Left lung (tissue), 14 donors: ENCODE measurements at places on chromosomes 12 and 14.

GRCh38 chr14:90962505-90963109 is 97.8 kb downstream of the RPS6KA5 start:
- DNase-seq, result no peak

DNA sequence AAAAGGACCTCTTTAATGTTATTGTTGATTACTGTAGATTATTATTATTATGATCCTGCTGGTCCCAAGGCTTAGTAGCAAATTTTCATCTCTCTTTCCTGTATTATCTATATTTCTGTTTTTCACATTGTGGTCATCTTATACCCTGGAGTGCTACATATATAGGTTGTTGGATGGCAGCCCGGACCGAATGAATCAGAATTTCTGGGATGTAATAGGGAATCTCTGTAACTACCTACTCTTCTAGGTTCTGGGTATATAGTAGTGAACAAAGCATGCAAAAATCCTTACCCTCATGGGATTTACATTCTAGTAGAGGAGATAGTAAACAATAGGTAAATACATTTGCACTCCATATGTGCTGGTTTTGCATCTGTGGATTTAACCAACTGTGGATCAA is 31.4 kb downstream of the NUBPL start:
- DNase-seq, result no peak

DNA sequence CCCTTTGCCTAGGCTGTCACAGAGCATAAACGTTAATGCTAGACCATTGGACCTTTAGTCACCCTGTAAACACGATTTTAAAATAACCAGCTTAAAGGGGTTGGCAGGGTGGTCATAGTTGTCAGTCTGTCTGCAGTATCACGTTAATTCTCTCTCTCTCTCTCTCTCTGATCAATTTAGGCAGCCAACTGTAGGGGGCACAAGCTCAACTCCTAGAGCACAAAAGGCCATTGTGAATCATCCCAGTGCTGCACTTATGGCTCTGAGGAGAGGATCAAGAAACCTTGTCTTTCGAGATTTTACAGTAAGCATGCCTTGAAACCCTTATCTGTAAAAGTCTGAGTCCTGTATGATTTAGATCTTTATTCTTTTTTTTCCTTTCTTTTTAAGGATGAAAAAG is 97.1 kb downstream of the SCAF11 start:
- DNase-seq, result no peak

DNA sequence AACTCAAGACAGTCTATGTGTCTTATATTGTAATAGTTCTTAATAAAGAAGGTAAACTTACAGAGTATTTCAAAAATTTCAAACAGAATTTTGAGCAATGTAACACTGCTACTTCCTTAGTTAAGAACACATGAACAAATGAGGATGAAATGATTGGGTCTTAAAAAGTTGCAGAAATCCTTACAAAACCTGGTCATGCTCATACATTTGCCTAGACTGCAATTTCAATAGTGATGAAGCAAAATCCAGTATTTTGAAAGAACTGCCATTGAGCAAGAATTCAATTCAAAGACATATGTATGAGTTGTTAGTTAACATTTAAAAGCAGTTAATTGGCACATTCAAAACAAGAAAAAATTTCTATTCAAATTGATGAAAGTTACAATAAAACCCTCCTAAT is 17.8 kb upstream of the HIF1A start:
- no peak for DNase-seq

DNA sequence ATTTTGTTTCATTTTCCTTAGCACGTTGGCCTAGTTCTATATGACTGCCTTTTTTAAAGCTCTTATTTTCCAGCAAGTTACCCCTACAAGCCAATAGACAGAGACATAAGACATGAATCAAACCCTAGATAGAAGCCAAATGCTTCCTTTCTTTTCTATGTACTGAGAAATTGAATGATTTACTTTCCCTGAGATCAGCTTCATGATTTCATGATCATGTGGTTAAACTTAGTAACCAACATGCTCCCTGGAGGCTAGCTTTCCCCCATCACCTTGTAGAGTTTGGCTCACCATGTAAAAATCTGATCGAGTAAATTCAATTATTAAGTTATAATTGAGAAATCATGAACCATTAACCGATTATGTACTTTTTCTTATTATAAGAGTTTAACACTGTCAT is 148.1 kb upstream of the LRIG3 start:
- DNase-seq, result no peak

DNA sequence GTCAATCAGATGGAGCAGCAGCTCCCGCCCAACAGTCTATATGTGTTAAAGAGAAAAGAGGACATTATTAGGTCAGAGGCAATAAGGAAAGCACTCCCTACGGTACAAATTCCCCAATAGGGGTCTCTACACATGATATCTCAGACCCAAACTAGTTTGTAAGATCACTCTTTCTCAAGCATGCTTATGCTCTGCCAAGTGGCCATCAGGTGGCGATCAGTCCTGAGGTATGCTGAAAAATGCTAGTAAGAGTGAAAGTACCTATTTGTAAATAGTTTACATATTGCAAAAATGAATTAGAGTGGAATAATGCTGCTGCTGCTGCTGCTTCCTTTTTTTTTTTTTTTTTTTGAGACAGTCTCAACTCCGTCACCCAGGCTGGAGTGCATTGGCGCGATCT is 61.0 kb downstream of the CPM start:
- no peak for DNase-seq

DNA sequence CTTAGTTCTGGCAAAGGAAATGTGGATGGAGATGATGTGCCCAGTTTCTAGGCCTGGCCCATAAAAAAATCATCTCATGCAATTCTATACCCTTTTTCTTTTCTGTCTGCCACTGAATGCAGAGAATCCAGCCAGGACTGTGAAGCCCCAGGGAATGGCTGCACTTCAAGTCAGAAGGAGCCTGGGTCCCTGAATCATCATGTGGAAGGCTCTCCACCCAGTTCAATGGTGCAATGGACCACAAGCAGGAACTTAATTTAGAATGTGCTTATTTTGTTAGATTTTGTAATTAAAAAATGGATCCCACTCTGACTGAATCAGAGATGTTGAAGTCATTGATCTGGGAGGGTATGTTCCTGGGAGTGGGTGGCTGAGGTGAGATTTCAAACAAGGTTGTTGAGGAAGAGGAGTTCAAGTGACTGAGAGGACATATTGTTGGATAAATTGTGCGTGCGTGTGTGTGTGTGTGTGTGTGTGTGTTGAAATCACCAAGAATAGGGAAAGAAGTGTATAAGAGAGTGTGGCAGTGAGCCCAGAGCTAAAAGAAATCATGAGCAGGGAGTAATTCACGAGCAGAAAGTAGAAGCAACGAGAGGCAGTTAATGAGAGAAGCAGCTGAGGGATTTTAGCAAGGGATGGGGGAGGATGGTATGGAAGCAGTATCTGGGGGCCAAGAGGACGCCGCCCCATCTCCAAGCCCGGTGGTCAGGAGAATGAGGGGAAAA is 125.4 kb downstream of the TMX1 start:
- DNase-seq, result no peak

DNA sequence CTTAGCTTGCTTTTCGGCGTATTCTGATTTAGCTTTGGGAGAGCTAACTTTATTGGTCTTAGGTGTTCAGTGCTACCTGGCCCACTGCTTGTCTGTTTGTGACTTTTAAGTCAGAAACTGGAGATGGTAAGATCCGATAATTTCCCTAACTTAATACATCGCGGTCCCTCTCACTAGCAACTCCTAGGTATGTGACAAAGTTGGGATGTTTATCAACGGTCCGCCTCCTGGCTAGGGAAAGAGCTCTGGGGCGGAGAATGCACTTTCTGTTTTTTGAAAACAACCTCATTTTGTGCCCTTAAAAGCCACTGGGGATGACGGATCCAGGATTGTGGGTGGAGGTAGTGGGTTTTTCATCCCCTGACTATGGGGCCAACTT is 1.2 kb downstream of the CDKN1B start:
- DNase-seq, result no peak

GRCh38 chr12:100681074-100681473 is 107.6 kb downstream of the GAS2L3 start:
- no peak for DNase-seq

- DNase-seq, result no peak
Observed at GRCh38 chr12:48486261-48486660, 4.0 kb downstream of the C12orf54 start.

- DNase-seq, result no peak
Observed at GRCh38 chr12:130070126-130070611, 92.1 kb upstream of the FZD10 start.

DNA sequence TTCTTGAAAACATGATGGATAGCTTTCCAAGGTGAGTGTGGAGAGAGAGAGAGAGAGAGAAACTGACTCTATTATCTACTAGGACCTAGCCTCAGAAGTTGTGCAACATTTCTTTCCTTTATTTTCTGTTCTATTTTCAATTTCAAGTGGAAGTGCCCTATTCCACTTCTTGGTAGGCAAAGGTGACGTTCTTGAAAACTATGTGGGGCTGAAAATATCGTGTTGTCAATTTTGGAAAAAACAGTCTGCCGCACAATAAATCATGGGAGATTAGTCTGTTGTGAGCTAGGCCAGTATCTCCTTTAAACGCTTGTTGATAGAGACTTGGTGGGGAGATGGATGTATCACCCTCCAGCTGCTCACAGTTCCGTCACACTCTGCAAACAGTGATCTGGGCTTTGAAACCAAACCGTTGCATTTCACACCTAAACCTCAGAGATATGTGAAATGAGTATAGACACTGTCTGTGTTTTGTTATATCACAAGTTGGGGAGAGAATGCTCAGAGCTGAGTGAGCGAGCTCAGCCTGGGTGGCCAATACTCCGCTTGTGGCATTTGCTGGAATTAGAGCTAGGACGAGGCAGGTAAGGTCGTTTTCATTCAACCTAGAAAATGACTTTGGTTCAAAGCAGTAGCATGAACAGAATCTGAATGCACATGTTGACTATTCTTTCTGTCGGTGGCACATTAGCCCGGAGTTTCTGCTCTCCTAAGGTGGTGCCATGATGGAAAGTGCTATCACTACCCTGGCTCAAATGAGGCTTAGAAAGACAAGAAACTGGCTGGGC is 75.1 kb upstream of the ST8SIA1 start:
- no peak for DNase-seq

DNA sequence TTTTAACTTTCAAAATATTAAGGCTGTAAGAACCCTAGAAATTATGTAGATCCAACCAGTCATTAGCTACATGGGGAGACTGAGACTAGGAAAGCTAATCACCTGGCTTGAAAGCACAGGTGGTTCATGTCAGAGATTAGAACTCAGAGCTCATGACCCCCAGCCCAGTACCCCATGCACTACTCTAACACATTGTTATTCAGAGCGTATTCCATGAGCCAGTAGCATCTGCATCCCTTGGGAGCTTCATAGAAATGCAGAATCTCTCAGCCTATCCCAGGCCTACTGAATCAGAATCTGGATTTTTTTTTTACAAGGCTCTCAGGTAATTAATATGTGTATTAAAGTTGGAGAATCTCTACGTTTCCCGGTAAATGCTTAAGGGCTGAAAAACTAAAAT is 161.7 kb downstream of the BTG1 start:
- DNase-seq, result no peak

- DNase-seq, result peak; percentile 86
Observed at GRCh38 chr12:117063162-117063911, 35.9 kb downstream of the TESC start.

- DNase-seq, result no peak
Observed at GRCh38 chr12:68377881-68378280, 45.7 kb upstream of the MDM1 start.

DNA sequence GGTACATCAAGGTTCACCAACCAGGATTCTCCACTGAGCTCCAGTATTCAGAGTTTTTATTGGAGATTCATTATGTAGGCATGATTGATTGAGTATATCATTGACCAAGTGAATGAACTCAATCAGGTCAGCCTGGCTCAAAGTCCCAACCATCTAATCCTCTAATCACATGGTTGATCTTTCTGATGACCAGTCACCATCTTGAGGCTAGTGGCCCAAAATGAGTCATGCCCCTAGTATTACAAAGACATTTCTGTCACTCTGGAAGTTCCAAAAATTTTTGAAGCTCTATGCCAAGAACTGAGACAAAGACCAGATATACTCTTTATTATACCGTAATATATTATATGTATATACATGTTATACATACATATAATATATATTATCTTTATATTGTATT is 75.9 kb upstream of the ATF7IP start:
- DNase-seq, result no peak

DNA sequence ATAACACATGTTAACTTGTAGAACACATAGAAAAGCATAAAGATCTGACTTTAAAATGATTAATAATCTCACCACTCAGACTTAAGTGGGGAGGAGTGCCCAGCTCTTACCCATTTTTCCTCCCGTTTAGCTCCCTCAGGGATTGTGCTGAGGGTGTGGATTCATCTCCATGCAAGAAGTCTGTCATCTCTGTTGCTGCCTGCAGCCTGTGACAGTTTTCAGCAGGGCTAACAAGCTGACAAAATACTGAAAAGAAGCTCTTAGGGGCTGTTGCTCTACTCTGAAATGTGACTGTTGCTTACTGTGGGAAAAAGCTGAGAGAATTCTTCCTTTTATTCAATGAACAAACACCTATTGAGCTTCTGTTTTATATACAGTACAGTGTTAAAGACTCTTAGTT is 216.2 kb downstream of the CPNE8 start:
- no peak for DNase-seq
